ENCODE measurements at places on chromosomes 4 and X.

GRCh38 chr4:7306021-7306965 lies 114.0 kb downstream of the SORCS2 start:
- DNase-seq: no peak

DNA sequence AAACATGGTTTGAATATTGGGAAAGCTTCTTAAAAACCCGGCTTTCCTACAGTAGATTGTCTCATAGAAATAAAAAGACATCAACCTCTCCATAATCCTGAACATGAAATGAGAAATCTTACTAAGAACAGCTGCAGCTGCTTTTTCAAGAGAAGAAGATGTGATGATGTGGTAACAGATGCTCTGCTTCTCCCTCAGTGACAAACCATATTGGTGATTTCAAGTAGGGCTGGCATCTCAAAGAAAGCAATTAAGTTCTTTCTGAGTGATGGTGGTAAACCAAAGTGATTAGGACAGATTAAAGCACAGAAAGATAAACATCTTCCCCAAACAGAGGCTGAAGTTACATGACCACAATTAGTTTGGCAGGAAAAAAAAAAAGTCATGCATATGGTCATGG lies 1477.7 kb downstream of the RAPGEF2 start:
- DNase-seq: no peak

GRCh38 chrX:15114743-15115566 lies 154.9 kb downstream of the ASB9 start:
- DNase-seq: no peak

DNA sequence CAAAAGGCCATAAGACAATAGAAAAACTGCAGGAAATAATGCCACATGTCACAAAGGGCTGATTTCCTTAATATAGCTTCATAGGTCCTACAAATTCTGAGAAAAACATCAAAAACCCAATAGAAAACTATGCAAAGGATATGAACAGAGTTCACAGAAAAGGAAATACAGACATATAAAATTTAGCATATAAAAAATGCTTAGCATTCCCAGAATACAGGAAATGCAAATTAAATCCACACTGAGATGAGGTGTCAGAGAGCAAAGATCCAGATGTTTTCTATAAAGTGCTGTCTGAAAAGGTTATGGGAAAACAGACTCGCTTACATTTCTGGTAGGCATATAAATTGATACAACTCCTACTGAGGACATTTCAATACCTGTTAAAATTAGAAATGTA lies 33.8 kb downstream of the TXK start:
- no peak for DNase-seq

DNA sequence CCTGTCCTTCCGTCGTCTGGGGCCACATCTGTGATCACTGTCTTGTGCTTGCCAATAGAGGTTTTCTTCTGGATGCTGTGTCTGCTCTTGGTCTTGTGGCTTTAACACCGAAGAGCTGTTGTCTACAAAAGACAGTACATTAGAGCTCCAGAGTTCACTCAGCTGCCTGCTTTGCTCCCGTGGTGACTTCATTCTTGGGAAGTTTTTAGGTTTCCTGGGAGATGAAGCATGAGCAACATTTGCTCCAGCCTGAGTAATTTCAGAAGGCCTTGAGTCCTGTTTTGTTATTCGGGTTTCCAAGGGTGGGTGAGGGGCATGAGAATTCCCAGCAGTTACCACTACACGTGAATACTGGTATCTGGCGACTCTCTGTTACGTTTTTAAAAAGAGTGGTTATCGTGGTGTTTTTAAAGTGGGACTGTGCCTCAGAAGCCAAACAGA lies 189.2 kb downstream of the SHROOM3 start:
- DNase-seq: peak; percentile 79

GRCh38 chrX:134999469-134999868 lies 8.7 kb downstream of the SMIM10 start:
- no peak for DNase-seq

GRCh38 chr4:7607156-7607910 lies 172.6 kb upstream of the PSAPL1 start:
- no peak for DNase-seq

DNA sequence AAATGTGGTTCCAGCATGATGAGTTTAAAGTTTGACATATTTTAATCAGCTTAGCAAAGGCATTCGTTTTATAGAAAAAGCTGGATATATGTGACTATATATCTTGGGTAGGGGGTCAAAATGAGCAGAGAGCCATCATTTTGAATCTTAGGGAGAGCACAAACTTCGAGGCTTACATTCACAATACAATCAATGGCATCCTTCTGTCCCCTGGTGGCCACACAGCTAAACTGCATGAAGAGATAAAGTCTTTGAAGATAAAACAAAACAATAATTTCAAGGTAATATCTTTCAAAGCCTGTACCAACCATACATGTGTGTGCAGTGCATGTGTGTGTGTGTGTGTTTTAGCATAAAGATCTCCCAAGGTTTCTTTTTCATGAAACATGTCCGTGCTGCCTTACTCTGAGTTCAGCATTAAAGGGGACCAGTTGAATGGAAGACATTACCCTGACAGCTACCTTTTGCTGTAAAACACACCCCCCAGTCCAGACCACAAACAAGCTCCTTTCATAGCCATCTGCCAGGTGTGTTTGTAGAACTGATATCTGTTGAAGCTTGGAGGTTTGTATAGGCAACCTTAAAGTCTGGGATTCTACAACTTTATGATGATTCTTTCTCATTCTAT lies 22.0 kb downstream of the DYNLT3 start:
- DNase-seq: peak; percentile 44

- no peak for DNase-seq
Observed at GRCh38 chr4:147056940-147057610, 111.4 kb upstream of the TTC29 start.

DNA sequence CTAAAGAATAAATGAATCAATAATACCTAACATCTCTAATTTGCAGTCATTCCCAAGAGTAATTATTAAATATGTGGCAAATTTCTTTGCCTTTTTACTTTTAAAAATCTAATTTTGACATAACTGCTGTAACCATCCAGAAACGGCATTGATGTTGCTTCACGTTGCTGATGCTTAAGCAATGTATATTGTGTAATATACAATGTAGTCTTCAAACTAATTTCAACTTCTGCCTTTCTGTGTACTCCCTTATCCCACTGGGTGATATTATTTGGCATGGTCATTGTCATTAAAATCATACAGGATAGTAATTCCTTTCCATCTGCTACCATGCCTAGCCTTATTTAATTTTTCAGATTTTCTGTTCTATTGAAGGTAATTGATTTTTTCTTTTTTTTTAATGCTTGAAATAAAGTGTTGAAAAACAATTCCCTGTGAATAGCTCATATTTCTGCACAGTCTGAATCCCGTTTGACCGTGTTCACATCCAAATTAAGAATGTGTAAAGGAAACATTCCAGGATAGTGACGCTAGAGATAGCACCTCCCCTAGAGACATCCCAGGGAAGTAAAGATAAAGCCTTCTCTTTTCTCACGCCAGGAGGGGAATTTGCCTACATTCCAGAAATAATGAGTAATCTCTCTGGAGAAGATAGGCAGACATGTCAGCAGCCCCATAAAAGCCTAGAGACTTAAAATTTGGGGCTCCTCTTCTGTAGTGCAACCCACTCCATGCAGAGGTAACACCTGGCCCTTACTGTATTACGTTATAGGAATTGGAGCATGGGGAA lies 8.6 kb downstream of the FAM200B start:
- no peak for DNase-seq

DNA sequence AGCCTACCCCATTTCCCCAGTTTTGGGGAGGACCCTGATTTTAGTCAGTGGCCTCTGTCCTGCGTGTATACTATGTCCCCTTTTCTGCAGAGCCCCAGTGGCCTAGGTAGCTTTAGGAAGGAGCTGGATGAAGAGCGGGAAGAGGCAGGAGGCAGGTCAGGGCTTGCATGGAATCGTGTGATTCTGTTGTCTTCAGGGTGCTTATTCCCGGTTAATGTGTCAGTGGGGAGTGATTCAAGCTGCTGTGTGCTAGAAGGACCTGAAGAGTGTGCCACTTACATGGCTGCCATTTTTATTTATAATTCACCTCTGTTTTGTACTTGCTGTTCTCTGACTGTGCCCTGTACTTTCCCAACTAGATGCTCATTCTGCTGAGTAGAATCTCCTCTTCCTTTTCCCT lies 127.3 kb upstream of the AMOT start:
- DNase-seq: no peak

DNA sequence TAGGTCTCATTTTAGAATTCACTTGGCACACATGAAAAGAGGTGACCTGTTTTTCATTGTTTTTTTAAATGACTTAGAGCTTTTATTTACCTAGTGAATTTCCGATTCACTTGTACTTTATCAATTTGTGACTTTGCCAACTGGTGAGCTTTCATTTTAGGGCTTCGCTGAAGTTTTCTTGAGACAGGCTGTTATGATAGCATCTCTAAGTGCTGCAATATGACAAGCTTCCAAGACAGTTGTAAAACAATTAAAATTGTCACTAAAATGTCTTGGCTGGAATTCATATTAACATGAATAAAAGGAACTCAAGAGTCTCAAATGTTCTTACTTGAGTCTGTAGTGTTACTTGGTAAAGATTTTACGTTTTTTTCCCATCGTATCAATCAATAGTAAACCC lies 831.7 kb upstream of the GRID2 start:
- DNase-seq: no peak

- no peak for DNase-seq
Observed at GRCh38 chrX:39020051-39020669, 218.9 kb downstream of the MID1IP1 start.

DNA sequence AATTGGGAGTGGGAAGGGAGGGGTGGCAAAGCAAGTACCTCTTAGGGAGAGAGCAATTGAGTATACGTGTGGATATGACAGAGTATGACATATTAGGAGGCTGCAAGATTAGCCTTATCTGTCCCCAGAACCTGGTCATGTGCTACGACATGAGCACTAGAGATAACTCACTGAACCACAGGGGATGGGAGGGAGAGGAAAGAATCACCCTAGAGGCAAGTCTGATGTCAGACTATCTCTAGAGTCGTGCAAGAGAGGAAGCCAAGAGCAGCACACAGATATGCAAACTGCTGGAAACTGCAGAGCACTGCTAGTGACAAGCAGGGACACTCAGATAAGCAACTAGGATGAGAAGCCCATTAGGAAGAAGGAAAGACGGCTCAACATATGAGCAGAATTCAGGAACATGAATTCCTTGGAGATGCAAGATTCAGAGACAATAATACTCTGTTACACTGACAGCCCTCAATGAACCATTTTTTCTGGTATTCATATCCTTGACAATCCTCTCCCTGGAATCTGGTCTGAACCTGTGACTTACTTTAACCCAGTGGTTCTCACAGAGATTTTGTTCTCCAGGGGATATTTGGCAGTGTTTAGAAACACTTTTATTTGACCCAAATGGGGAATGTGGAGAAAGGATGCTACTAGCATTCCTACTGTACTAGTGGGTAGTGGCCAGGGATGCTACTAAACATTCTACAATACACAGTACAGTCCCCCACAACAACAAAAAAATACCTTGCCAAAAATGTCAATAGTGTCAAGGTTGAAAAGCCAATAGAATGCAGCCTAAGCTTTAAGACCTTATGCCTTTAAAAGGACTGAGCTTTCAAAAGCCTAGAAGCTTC lies 84.0 kb upstream of the BMP2K start:
- no peak for DNase-seq

GRCh38 chr4:112848911-112849310 lies 200.5 kb upstream of the ANK2 start:
- DNase-seq: no peak

DNA sequence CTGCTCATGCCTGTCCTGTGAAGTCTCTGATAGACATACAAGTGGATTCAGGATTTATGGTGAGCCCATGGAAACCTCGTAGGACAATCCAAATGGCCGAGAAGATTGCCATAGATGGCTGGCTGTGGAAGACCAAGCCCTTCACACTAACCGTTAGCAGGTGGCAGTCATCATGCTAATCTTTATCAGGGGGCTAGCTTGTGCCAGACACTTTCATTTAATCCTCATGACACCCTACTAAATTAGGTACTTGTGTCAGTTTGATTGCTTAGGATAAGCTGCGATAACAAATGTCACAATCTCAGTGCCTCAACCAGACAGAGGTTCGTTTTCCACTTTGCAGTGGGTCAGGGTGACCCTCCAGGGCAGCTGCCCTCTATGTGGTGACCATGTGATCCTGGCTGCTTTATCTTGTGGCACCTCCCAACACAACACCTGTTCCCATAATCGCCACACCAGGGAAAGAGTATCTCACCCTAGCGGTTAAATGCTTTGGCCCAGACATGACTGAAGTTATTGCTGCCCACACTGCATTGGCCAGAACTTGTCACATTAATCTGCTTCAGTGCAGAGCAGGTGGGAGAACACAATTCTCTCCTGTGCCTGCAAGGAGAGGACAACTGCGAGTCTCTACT lies 60.8 kb downstream of the REPS2 start:
- DNase-seq: no peak

DNA sequence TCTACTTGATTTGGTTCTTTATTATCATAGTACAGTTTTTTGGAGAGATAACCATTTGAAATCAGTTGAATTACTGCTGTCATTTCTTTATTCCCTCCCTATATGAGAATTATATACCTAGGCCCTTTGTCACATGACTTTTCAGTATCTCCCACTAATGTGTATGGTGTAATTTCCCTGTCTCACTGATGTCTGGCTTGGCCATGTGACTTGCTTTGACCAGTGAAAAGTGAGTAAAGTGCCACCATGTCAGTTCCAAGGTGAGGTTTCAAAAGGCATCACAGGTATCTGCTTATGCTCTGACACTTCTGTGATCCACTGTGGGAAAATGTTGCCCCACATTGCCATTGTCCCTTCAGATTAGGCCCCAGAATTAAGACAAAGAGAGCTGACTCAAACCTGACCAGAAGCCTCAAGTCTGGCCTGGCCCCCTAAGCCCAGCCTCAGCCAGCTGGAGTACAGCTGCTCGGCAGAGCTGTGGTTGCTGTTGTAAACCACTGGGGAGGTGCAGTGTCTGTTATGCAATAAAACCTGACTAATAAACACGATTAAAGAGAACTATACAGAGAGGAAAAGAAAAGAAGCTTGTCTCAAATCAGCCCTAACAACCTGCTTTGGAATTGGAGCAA lies 27.5 kb downstream of the SETD7 start:
- DNase-seq: no peak

DNA sequence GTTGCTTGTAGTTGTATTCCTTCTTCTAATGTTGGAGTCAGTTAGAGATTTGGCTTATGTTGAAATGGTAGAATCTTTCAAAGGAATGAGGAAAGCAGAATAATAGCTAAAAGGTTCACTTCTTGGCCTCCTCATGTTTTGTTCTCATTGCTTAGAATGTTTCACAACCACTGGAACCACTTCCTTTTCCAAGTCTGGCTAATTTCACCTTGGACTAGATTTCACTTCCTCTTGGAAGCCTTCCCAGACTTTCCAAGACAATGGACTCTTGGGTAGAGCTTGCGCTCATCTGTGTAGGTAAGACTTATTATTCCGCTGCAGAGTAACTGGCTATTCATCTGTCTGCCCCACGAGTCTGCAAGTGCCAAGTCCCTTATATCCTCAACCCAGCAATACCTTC lies 8.3 kb downstream of the SPATA18 start:
- no peak for DNase-seq

GRCh38 chr4:117527601-117528000 lies 442.2 kb upstream of the TRAM1L1 start:
- DNase-seq: no peak

- no peak for DNase-seq
Observed at GRCh38 chr4:169628579-169628978, 8.2 kb downstream of the CLCN3 start.

GRCh38 chrX:21374994-21375707 lies 933 bp downstream of the CNKSR2 start:
- no peak for DNase-seq

- no peak for DNase-seq
Observed at GRCh38 chr4:101865501-101866062, 75.1 kb downstream of the BANK1 start.

Measured in left lung (tissue), 14 donors.